Naive thymus-derived CD4-positive, alpha-beta T cell (primary cell): ENCODE measurements at places on chromosomes 4 and X. TPM values are rescaled to one million over a fixed set of nuclear protein-coding genes. Genes with fewer than 3 reads are reported as not detected.

FGFR3 gene
- total RNA-seq: not detected

GATB gene
- 14.2 TPM for total RNA-seq

PCYT1B gene
- not detected for total RNA-seq

MCUB gene
- total RNA-seq: 177 TPM

TMEM144 gene
- total RNA-seq: 0.51 TPM

TBC1D9 gene
- total RNA-seq: 2.9 TPM

SULT1E1 gene
- total RNA-seq: not detected

OTUD5 gene
- 90.4 TPM for total RNA-seq

LEF1 gene
- 489 TPM for total RNA-seq

BRCC3 gene
- 11.5 TPM for total RNA-seq

FAM3A gene
- 43.0 TPM for total RNA-seq

TEX11 gene
- total RNA-seq: not detected

SHOX gene
- not detected for total RNA-seq

ARMCX4 gene
- total RNA-seq: 14.3 TPM

ARHGAP36 gene
- not detected for total RNA-seq

GYPE gene
- 1.1 TPM for total RNA-seq

RADX gene
- 4.8 and 8.0 TPM in 2 replicates for total RNA-seq

ANXA3 gene
- 6.7 and 7.4 TPM in 2 replicates for total RNA-seq

AKAP14 gene
- not detected for total RNA-seq

MGST2 gene
- total RNA-seq: 1.9 TPM

CYBB gene
- total RNA-seq: 9.5 TPM

YTHDC1 gene
- 254 TPM for total RNA-seq

TRMT2B gene
- 37.9 TPM for total RNA-seq

MAGEA2B gene
- not detected for total RNA-seq

NAP1L5 gene
- total RNA-seq: 8.0 TPM

PDZD4 gene
- 0.25 and 0.44 TPM in 2 replicates for total RNA-seq
